ENCODE measurements at places on chromosomes 7 and 10.

DNA sequence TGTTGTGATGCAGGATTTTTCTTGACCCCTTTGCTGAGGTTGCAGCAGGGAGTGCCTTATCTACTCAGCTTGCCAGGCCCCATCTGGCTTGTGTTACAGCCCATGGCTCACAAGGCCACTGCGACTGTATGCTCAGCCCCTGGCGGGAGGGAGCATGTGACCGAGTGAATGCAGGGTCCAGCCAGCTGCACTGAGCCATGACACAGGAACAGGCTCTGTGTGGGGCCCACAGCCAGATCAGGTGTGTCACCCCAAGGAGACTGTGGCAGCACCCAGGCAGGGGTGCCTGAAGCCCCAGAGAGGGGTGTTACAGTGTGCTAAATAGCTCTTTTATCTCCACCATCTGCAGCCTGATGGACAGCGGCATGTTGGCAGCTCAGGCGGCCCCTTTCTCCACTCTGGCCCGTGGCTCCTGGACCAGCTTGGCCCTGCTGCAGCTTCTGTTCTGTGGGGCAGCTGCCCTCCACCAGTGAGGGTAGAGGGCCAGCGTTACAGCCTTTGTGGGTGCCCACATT, 2.6 kb upstream of the PCBD1 start:
- DNase-seq = no peak

GRCh38 chr10:2949221-2949947, 118.0 kb upstream of the PFKP start:
- no peak for DNase-seq

DNA sequence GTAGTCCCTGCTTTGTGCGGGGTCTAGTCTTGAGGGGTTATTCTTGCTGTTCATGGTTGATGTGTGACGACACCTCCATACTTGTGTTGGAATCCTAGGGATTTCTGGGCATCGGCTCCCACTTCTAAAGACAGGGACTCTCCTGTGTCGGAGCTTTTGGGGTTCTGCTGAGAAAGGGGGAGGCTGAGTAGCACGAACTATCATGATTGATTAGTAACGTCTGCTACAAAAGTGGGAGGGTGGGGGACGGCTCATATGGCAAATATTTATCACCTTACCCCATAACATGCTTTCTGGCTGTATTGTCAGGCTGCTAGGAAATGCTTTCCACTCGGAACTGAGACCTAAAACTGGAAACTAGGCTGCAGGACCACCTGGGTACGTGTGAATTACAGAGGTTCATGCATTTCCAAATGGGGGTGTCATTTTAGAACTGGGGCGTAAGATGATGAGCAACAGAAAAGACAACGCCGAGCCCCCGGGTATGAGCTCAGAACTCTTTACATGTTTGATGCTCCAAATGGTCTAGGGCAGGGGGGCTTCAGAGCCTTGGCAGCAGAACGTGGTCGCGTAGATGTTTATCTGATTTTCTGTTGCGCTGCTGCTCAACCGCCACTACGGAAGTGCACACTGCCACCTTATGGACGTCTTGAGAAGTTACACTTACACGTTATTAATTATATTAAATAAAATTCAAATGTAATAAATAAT, 15.1 kb upstream of the NME8 start:
- no peak for DNase-seq

GRCh38 chr7:46558482-46559193, 637.6 kb upstream of the IGFBP3 start:
- DNase-seq = no peak

DNA sequence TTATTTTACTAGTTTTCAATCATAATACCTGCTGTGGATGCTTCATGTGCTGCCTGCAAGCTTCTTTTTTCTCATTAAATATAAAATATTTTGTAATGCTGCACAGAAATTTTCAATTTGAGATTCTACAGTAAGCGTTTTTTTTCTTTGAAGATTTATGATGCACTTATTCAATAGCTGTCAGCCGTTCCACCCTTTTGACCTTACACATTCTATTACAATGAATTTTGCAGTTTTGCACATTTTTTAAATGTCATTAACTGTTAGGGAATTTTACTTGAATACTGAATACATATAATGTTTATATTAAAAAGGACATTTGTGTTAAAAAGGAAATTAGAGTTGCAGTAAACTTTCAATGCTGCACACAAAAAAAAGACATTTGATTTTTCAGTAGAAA, 103.0 kb downstream of the PTEN start:
- DNase-seq = no peak

DNA sequence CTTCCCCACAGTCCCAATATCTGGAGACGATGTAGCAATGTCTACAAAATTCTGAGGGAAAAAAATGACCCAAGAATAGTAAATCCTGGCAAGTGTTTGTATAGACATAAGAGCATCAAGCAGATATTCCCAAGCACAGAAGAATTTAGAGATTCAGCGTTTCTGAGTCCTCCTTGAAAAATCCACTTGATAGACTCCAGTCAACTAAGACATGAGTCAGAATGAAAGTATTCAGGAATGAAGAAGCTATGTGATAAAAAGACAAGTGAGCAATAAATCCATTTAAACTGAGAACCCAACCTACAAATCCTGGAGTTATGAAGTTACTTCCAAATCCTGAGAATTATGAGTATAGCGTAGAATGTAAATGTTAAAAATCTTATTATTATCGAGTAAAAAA, 86.1 kb upstream of the NPY start:
- no peak for DNase-seq

DNA sequence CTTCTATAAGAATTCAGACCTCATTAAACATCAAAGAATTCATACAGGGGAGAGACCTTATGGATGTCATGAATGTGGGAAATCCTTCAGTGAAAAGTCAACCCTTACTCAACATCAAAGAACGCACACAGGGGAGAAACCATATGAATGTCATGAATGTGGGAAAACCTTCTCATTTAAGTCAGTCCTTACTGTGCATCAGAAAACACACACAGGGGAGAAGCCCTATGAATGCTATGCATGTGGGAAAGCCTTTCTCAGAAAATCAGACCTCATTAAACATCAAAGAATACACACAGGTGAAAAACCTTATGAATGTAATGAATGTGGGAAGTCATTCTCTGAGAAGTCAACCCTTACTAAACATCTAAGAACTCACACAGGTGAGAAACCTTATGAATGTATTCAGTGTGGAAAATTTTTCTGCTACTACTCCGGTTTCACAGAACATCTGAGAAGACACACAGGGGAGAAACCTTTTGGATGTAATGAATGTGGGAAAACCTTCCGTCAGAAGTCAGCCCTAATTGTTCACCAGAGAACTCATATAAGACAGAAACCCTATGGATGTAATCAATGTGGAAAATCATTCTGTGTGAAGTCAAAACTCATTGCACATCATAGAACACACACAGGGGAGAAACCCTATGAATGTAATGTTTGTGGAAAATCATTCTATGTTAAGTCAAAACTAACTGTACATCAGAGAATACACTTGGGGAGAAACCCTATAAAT, 24.1 kb downstream of the ZNF37A start:
- no peak for DNase-seq
